ENCODE measurements at places on chromosomes 7 and 10.

DNA sequence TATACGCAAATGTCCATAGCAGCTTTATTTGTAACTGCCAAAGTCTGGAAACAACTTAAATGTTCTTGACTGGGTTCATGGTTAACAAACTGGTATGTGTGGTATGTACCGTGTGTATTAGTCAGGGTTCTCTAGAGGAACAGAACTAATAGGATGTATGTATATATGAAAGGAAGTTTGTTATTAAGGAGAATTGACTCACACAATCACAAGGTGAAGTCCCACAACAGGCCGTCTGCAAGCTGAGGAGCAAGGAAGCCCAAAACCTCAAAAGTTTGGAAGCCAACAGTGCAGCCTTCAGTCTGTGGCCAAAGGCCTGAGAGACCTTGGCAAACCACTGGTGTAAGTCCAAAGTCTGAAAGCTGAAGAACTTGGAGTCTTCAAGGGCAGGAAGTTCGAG lies 66.8 kb downstream of the TMEM168 start:
- no peak for DNase-seq

- no peak for DNase-seq
Measured at GRCh38 chr7:82501346-82501745, 57.8 kb upstream of the CACNA2D1 start.

GRCh38 chr7:22675917-22676343 lies 51.1 kb upstream of the IL6 start:
- no peak for DNase-seq

DNA sequence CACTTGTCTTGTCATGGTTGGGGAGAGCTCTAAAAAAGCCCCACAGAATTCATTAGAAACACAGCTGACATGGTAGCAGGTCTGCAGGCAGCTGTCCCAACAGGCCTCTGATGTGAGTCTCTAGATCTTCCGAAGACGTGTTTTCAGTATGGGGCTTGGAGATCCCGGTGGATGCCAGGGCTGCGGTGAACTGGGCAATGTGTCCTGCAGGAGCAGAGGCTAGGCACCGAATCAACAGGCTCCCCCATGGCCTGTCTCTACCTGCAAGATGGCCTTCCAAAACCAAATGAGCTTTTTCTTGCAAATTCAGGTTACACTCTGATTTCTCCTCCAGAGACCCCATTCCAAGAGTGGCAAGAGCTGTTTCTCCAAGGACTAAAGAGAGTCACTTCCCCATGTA lies 2.9 kb downstream of the CPXM2 start:
- no peak for DNase-seq

- no peak for DNase-seq
Measured at GRCh38 chr10:114472877-114473253, 68.6 kb upstream of the AFAP1L2 start.

- no peak for DNase-seq
Measured at GRCh38 chr10:22317076-22317370, 835 bp downstream of the COMMD3 start.

GRCh38 chr7:51134013-51134441 lies 182.6 kb downstream of the COBL start:
- DNase-seq = no peak

- no peak for DNase-seq
Measured at GRCh38 chr10:44759122-44759521, 152.0 kb upstream of the TMEM72 start.

GRCh38 chr7:41219276-41219675 lies 483.6 kb downstream of the INHBA start:
- no peak for DNase-seq

DNA sequence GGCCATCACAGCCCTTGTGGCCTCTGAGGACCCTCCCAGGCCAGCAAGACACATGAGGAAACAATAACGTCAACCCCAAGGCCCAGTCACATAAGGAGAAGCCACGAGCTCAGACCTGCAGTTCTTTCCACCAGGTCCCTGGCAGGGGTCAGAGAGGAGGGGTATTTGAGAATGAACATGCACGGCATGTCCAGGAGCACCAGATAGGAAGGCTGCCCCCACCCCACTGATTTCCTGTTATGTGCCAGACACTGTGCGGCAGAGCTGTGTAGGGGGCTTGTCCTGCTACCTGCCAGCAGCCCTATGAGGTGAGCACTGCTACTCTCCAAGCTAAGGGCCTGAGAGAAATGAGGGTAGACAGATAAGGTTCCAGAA lies 40.7 kb upstream of the ZMIZ1 start:
- DNase-seq = no peak

GRCh38 chr7:101167645-101168411 lies 2.5 kb upstream of the VGF start:
- no peak for DNase-seq

DNA sequence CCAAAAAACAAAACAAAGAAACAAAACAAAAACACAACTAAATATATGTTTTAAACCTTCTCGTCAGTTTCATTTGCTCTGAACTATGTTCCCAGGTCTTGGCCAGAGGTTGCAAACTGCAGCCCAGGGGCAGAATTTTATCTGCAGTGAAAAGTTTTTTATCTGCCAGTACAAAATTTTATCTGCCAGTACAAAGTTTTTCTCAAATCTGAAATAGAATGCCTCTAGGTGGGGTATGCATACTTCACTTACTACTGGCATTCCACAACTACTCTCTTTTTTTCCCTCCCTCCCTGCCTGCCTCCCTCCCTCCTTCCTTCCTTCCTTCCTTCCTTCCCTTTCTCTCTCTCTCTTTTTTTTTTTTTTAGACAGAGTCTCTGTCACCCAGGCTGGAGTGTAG lies 9.4 kb upstream of the CLDN3 start:
- no peak for DNase-seq

DNA sequence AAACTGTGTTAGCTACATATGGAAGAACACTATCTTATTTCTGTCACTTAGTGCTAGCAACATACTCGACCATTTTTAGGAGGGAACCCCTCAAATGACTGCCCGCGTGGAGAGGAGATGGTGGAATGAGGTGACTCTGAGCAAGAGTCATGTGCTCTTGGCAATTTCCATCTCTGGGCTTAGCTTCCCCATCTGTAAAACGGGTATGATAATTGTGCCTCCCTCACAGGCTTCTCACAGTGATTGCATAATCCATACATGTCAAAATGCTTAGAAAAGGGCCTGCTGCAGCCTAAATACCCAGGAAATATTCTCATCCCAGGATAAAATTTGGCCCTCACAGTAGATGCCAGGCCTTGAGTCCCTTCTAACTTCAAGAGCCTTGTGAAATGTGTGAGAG lies 86.6 kb downstream of the WDFY4 start:
- no peak for DNase-seq

- no peak for DNase-seq
Measured at GRCh38 chr7:132433301-132433700, 143.0 kb downstream of the PLXNA4 start.

DNA sequence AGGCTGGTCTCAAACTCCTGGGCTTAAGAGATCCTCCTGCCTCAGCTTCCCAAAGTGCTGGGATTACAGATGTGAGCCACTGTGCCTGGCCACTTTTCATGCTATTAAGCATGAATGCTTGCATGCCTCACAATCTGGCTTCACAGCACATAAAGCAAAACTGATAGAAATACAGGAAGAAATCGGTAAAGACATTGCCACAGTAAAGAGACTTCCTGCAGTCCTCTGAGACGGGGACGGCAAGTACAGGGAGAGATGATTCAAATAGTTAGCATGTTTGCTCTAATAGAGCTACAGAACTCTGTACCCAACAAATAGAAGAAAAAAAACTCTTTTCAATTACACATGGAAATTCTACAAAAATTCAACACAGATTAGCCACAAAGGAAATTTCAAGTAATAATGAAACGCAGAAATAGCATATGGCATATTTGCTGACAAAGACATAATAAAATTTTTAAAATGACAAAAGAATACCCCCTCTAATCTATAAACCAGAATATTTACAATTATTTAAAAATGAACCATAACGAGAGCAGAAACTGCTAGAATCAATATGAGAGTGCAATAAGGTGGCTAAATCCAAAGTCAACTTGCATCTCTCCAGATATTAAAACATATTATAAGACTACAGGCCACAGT lies 32.3 kb downstream of the CARD11 start:
- DNase-seq = no peak

DNA sequence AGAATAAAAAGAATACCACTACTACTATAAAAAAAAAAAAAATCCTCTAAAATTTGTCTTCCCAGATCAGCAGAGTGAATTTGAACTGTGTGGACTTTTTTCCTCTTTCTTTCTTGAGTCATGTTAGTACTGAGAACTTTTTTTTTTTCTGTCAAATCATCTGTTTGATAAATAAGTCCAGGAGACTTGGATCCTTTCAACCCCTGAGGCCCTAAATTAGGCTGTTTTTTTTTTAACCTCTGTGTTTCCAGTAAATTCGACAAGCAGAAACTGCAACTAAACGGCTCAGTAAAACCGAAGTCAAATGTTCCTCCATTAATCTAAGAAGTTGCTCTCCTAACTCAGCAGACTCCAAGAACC lies 2.7 kb downstream of the MAP3K8 start:
- DNase-seq = no peak

DNA sequence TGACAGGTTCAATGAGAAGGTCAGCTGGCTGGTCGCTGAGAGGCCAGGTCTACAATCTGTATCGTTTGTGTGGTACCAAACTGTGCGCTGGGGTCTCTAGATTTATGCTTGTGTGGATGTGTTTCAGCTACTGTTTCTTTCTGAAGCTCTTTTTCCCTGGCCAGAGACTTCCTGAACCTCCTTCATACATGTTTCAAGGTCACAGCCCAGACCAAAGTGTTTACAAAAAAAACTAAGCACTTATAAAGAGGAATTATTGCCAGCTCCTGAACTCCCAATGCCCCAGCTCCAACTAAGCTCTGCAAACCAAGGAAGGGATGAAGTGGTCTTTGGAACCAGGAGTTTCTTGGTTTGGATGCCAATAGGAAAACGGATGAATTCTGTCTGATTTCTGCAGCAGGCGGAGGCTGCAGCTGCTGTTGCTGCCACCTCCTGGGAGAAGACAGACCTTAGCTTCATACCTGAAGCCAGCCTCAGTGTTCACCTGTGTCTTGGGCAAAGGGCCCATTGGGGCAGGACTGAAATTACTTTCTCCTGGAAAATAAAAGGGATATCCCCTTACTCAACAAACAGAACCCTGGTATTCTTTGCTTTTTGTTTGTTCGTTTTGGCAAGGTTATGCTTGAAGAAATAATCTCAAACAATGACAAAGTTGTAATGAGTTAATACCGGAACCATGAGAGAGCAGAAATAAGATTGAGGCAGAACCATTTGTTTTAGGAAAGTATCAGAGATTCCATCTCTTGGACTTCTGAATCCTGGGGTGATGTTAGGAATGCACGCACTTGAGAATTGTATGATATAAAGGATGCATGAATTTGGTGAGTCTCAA lies 24.6 kb upstream of the MKLN1 start:
- DNase-seq = peak; percentile 65
